ENCODE measurements at places on chromosomes 12 and 14.
A peak's percentile ranks its signal among the peaks of the same experiment; 100 is the strongest.

GRCh38 chr14:99001241-99001640 lies 270.8 kb downstream of the BCL11B start:
- DNase-seq = no peak

DNA sequence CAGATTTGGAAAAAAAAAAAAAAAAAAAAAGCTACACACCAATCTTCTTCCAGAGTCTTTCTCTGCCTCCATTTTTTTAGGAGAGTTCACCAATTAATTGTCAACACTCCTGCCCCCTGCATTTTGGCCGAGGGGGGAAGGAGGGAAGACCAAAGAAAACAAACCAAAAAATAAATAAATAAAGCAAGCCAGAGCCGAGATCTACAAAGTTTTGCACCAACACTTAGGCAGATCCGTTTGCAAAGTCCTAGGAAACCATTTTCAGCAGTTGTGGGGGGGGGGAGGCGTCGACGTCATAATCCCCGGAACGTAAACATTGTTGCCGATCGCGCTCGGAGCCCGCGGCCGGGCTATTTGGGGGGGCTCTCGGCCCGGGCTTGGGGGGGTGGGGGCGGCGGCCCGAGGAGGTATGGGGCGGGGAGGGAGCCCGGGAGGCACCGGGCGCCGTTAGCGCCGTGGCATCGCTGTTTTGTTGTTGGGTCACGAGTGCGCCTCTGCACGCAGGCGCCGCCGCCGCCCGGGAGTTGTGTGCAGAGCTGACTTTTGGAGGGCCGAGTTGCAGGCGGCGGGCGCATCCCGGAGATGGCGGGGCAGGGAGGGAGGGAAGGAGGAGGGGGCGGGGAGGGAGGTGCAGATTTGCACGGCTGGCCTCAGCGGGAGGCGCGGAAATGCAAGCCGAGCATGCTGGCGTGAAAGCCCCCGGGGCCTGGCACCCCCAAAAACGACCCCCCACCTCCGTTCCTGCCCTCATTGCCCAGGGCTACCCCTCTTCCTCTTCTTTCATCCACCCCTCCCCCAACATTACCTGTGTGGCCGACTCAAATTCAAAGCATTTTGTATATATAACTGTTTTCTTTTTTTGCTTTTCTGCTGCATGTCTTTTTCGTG lies 598 bp downstream of the KDM2B start:
- peak; percentile 73 for DNase-seq

DNA sequence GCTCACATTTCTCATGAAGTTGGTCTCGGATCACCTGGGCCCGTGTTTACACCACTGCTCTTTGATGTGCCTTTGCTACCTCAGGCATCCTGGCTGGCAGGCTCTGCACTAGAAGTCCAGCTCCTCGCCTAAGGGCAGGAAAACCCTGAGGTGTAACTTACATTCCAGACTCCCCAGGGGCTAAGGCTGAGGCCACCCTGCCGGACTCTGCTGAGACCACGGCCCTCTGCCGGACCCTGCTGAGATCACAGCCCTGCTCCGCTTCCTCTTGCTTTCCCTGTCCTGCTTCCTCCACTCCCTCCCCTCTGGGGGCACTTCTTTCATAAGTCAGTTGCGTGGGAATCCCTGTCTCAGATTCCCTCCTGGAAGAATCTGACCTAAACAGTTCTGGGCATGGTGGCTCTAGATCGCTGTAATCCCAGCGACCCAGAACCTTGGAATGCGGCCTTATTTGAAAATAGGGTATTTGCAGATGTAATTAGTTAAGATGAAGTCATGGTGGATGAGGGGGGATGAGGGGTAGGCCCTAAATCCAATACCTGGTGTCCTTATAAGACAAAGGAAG lies 17.2 kb downstream of the RILPL1 start:
- no peak for DNase-seq

GRCh38 chr12:122996621-122997342 lies 16.3 kb downstream of the ARL6IP4 start:
- no peak for DNase-seq

- DNase-seq = no peak
These were observed 1951.9 kb upstream of the SEL1L start for GRCh38 chr14:83485591-83485990.

DNA sequence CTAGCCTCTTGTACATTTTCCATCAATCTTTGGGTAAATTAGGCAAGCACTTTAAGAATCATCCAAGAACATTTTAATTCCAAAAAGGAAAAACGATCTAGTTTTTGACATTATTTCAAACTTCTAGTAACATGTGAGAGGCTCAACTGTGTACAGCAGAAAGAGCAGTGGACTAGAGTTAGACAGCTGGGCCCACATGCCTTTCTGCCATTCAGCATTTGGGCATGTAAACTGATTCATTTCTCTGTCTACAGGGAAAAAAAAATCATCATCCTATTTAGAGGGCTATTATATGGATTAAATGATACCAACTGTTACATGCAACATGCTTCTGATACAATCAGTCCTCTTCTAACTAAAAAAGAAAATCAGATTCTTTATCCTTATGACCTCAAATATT lies 17.7 kb downstream of the ATP2B1 start:
- no peak for DNase-seq

- DNase-seq = no peak
These were observed 16.2 kb downstream of the GALNT9 start for GRCh38 chr12:132313182-132313581.

DNA sequence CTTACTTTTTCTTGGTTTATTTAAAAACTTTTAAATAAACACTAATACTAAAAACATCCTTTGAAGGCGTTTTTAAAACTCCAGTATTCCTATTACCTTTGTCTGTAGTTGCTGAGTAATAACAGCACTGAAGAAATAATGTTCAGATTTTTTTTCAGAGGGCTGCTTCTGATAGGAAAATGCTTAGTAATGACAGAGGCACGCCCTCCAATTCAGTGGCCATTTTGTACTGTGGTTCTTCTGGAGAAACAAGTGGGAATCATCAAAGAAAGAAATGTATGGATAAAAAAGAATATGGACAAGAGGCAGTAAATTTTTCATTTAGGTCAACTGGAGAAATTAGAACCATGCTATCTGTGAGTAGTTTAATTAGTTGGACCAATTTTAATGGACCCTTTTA lies 13.6 kb downstream of the VEZT start:
- DNase-seq = no peak

- DNase-seq = no peak
These were observed 8.8 kb upstream of the TRAF3 start for GRCh38 chr14:102768223-102769048.

DNA sequence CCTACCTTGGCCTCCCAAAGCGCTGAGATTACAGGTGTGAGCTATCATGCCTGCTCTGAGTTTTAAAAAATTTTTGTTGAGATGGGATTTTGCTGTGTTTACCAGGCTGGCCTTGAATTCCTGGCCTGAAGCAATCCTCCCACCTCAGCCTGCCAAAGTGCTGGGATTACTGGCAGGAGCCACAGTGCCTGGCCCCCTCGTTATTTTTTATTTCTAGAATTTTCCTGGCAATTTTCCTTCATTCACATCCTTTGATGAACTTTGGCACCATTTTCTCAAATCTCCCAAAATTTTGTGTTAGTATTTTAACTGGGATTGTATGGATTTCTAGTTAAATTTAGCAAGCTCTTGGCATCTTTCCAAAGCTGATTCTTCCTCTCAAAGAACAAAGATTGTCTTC lies 24.6 kb upstream of the SCARB1 start:
- DNase-seq = no peak

GRCh38 chr14:81454572-81455218 lies 54.6 kb upstream of the STON2 start:
- DNase-seq = no peak

GRCh38 chr12:25757037-25757665 lies 201.3 kb upstream of the RASSF8 start:
- no peak for DNase-seq

GRCh38 chr12:19574601-19575000 lies 135.3 kb downstream of the AEBP2 start:
- no peak for DNase-seq

DNA sequence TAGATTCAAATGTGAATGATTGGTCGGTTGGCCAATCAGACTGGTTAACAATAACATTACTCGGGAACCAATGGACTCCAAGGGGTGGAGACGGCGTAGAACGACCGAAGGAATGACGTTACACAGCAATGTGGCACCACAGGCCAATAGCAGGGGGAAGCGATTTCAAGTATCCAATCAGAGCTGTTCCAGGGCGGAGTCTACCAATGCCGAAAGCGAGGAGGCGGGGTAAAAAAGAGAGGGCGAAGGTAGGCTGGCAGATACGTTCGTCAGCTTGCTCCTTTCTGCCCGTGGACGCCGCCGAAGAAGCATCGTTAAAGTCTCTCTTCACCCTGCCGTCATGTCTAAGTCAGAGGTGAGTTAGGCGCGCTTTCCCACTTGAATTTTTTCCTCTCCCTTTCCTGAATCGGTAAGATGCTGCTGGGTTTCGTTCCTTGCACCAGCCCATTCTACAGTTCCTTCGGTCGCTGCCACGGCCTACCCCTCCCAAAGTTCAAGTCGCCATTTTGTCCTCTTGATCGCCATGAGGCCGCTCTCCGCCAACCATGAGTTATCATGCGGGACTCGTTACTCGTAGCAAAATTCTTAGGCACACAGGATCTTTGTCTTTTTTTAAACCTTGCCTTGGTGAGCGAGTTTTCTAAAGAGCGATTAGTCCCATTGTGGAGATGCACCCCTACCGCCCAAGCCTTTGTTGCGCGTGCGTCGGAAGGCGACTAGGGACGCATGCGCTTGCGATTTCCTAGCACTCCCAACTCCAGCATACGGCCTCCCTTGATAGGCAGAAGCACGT lies at the start of gene HNRNPA1:
Gene HNRNPA1, plus strand, starts transcription at position 259 of the 793 bp plus-strand sequence. Its CDS starts 82 bp downstream, at position 341.
- DNase-seq = peak; percentile 95

DNA sequence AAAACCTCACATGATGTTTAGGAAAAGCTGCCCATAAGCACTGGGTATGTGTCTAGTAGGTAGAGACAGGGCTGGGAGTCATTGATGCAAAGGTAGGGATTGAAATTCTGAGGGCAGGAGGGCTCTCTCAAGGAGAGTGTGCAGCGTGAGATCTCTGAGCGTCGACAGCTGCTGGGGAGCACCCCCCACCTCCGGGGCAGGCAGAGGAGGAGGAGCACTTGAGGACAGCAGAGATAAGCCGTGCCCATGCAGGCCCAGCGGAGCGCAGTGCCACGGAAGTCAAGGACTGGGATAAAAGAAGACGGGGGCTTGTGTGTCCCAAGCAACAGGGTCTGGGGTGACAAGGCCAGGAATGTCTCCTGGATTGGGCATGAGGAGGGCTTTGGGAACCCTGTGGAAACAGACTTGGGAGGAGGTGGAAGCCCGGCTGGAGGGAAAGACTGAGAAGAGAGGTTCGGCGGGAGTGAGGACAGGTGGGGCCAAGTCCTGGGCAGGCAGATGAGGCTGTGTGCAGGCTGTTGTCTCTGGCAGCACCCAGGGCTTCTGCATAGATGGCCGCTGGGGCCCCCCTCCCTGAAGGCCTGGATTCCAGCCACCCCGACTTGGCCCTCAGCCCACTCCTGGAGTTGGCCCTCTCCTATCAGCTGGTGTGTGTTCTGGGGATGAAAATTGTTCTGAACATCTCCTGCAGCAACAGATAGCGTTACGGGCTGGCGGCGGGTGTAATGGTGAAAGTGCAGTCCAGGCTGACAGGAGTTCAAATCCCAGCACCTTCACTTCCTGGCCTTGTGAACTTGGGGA lies 1.9 kb downstream of the CACNA2D4 start:
- DNase-seq = no peak

DNA sequence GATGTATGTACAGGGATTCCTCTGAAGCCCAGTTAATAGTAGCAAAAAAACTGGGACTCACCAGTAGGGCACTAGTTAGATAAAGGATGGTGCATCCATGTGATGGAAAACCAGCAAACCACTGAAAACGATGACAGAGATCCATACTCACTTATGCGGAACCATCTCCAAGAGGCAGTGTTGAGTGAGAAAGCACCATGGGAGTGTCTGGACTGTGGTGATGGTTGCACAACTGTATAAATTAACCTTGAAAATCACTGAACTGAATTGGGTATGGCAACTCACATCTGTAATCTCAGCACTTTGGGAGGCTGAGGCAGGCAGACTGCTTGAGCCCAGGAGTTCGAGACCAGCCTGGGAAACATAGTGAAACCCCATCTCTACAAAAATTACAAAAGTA lies 53.6 kb upstream of the ZFP36L1 start:
- no peak for DNase-seq

- no peak for DNase-seq
These were observed 25.8 kb downstream of the STYX start for GRCh38 chr14:52755607-52756316.

- peak; percentile 29 for DNase-seq
These were observed 723 bp downstream of the NFATC4 start for GRCh38 chr14:24368562-24369252.

GRCh38 chr12:100801320-100801719 lies 6.7 kb downstream of the ANO4 start:
- DNase-seq = no peak

DNA sequence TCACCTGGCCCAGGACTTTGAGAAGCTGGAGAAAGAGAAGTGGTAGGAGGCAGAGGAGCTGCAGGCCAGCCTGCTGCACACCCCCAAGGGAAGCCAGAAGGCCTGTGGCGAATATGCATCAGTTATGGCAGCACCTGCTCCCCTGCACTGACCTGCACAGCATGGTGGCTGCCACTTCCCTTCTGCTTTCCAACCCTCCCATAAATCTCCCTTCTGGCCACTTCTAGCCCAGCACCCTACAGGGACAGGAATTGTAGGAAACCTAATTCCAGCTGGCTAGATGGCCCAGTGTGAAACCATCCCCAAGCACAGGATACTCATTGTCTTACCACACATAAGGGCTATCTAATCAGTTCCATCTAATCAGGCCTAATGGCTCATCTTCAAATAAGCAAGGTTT lies 136.3 kb downstream of the TBX3 start:
- no peak for DNase-seq

- DNase-seq = no peak
These were observed 251.6 kb downstream of the PHLDA1 start for GRCh38 chr12:75779891-75780496.

DNA sequence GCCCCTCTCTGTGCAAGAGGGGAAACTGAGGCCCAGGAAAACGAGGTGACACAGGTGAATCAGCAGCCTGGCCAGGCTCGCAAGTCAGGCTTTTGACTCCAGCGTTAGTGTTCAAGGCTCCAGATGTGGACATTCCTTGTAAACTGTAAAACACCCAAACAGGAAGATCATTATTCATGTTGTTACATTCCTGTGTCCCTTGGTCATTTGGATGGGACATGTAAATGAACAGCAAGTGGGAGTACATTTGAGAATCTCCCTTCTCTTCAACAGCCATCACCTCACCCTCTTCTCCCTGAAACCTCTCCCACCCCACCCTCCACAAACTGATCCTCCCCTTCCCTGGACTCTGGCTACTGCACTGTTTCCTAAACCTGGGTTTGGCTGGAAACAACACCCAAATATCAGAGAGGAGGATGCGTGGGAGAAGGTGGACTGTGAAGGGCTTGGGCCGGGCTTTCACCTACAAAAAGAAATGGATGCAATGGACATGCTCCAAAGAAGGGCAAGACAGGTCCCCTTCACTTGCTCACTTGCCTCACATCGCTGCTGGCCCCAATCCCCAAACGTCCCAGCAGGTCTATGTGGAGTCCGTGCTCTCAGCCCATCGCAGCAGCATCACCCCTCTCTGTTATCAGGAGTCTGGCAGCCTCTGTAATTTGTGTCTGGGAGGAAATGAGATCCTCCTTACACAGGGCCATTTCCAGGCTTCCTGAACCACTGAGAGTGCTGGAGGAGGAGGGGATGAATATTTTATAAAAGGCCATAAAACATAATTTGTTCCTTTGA lies 76.7 kb downstream of the GALNT8 start:
- no peak for DNase-seq

- DNase-seq = no peak
These were observed 151.4 kb upstream of the MDGA2 start for GRCh38 chr14:47826809-47827208.

Data from activated naive CD4-positive, alpha-beta T cell treated with Interleukin-2 at 50 U/mL for 16 hours (primary cell).